ENCODE measurements at places on chromosomes 7 and 10.

- DNase-seq, result no peak
Observed at GRCh38 chr7:100071018-100071723, 10.4 kb downstream of the ZNF3 start.

DNA sequence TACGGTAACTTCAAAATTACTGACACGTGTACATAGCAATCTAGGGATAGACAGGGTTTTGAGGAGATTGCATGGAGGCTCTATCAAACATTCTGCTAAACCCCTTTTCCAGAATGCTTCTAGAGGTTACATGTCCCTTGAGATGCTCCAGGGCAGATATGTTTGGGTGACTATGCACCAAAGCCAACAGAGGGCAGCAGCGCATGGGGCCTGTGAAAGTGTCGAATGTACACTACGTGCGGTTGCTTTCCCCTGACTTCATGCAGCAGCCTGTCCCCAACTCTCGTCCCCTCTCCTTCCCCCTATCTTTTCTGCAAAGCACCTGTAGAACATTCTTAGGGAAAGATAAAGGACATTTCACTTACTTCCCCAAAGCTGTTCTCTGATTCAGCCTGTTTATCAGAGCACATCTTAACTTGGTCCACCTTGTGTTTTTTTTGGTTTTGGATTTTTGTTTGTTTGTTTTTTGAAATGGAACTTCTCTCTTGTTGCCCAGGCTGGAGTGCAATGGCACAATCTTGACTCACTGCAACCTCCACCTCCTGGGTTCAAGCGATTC is 90.2 kb downstream of the UBE3C start:
- DNase-seq, result no peak

DNA sequence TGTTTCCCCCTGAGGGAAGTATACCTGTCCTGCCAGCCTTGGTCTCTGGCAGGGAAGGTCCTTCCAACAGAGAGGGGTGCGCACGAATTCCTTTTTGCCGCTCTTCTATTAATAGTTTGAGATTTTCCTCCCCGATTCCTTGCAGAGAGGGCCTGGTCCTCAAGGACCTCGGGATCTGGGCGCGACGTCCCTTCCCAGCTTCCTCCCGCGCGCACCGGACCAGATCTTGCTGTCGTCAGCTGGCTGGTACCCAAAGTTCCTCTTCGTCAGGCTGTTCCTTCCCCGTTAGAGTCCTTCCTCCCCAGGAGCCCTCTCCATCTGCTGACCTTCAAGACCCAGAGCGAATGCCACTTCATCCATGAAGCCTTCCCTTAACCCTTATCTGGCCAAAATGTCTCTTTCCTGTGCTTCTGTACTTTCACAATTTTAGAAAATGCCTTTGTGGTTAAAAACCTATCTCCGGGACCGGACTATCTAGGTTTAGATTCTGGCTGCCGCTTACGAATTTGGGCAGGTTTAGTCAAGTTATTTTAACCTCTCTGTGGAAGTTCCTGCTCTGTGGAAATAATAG is 851 bp upstream of the GOT1 start:
- no peak for DNase-seq

GRCh38 chr7:40824461-40824860 is 689.7 kb downstream of the SUGCT start:
- no peak for DNase-seq

GRCh38 chr7:83486536-83486935 is 162.4 kb downstream of the SEMA3E start:
- DNase-seq, result no peak

DNA sequence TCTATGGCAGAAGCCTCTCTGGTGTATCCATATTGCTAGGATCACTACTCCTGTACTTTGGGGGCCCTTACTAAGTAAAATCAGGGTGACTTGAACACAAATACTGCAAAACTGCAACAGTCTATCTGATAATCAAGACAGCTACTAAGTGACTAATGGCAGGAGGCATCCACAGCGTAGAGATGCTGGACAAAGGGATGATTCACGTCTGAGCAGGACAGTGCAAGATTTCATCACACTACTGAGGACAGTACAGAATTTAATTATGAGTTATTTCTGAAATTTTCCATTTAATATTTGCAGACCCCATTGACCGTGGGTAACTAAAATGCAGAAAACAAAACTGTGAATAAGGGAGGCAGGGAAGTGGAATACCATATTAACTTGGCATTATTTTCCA is 10.4 kb downstream of the CUL2 start:
- no peak for DNase-seq

DNA sequence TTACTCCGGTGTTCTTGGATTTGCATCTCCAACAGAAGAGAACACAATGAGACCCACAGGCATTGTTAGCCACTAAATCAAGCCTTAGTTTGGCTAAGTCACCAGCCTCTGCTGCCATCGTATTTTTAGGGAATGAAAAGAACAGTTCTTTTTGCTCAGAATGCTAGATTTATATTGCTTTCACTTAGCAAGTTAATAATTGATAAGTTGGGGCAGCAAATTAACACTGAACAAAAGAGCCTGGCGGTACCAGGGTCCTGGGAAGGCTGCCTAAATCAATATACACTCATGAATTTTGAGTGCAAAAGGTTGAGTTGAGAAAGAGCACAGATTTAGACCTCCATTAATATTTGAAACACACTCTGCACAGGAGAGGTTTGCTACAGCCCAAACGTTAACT is 767.7 kb downstream of the TYW1 start:
- no peak for DNase-seq

DNA sequence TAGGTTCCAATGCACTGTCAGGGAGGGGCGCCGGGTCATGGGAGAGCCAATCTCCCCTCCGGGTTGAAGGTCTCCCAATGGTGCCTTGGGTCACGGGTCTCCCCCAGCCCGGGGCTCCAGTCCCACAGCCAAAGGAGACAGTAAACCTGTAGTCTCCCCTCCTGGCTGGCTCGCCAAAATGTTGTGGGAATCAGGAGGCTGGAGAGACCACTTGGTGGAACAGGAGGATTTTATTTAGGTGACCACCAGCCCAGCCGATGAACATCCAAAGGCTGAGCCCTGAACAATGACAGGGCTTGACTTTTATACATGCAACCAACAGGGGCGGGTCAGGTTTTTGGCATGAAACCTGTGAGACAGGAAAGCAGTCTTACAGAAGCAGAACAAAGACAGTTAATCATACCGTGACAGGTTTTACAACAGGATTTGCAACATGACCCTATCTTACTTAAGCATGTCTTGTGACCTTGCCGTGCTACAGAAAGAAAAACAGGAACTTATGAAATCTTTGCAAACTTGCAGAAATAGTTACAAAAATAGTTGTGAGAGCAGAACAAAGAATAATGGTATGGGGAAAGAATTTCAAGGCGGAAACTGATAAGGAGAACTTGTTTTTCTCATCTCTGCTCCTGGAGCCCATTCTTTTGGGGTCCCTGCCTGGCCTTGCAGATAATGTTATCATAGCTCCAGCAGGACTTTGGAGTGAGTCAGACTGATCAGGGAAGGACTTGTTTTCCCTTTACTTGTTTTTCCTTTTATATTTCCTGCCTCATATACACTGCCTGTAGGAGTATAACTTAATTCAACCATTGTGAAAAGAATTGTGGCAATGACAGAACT is 7.1 kb downstream of the ERV3-1 start:
- no peak for DNase-seq

GRCh38 chr7:9082203-9082602 is 648.8 kb downstream of the NXPH1 start:
- no peak for DNase-seq

DNA sequence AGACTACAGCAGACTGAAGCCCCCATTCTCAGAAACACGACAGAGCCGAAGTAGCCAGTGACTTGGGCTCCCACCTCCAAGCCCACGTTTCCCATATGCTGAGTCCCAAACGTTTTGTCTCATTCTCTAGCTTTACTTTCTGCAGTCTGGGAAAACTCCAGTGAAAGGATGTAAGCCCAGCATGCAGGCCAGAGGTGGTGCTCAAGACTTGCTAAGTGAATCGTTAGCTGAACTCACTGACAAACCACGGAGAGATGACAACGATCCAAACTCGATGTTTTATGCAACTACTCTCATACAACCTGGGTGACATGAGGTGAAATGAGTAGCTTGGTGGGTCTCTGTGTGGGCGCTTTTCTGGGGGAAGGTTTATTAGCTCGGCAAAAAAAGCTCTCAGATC is 731.8 kb downstream of the SUGCT start:
- no peak for DNase-seq

DNA sequence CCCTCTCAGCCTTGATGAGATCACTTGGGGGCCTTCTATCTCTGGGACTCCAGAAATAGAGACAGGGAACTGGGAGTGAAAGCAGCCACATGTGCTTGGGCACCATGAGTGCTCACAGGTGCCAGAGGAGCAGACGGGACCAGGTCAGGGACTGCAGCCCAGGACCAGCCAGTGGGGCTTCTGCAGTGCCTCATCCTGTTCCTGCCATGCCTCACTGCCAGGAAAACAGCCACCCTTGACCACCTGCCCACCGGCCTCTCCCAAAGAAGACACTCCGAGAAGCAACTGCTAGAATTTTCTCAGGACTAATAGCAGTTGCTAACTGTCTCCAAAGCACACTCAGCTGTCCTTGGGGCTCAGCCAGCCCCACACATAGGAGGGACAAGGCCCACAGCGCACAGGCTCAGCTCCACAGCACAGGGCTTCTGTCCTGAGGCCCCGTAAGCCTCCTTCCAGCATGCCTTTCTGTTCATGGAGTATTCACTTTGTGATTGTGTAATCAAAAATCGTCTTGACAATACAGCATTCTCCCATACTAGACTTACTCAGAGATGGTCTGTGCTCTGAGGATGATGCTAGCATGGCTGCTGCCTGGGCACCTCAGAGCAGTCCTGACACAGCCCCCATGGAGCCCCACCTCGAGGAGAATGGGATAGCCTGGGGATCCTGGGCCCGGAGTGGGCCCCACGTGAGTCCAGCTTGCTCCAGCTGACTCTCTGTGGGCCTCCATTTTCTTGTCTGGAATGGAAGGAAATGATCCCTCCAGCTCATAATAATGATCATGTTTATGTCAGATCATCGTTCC is 115.7 kb upstream of the RET start:
- no peak for DNase-seq

DNA sequence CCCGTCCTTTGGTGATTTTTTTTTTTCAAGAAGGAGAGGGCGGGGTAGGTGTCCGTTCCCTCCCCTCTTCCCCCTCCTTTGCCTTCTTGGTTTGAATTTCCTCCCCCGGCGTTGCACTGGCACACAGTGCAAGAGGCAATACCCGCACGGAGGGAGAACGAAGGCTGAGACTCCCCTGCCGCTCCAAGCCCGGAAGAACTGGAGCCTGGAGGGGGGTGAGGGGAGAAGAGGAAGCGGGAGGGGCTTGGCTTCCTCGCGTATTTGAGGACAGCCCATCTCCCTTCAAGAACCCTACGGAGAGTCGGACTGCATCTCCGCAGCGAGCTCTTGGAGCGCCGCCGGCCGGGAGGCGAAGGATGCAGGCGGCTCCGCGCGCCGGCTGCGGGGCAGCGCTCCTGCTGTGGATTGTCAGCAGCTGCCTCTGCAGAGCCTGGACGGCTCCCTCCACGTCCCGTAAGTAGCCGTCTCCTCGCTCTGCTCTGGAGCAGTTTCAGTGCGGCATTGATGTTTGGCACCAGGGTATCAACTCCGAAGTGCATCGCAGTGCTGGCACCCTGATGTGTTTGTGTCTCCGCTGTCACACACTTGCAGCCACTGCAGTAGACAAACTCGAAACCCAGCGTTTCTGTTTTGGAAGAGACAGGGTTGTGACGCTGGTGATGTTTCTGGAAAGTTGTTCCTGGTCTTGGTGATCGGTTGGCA is at the start of gene CNTNAP2:
TSS of gene CNTNAP2 (plus strand) at position 281 of the 702 bp plus-strand sequence. CDS start at position 357, 76 bp downstream.
- DNase-seq, result no peak

GRCh38 chr10:101018600-101019439 is 12.1 kb downstream of the PDZD7 start:
- DNase-seq, result no peak

- no peak for DNase-seq
Observed at GRCh38 chr10:103621783-103622125, 128.2 kb downstream of the NEURL1 start.

DNA sequence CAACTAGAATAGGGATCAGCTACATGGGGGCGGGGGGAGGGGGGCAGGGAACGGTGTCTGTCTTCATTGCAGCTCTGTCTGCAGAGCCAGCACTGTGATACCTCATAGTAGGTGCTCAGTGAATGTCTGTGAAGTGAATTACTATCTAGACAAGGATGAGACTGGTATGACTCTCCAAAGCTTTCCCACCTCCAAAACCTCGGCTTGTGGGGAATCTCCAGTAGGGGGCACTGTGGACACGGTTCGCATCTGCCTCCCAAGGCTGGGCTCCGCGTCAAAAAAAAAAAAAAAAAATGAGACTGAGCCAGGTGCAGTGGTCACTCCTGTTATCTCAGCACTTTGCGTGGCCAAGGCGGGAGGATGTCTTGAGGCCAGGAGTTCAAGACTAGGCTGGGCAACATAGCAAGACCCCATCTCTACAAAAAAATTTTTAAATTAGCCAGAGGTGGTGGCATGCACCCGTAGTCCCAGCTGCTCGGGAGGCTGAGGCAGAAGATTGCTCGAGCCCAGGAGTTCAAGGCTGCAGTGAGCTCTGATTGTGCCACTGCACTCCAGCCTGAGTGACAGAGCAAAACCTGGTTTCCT is 9.6 kb downstream of the TRIM56 start:
- DNase-seq, result no peak

GRCh38 chr10:29353305-29353704 is 64.4 kb downstream of the LYZL1 start:
- no peak for DNase-seq

DNA sequence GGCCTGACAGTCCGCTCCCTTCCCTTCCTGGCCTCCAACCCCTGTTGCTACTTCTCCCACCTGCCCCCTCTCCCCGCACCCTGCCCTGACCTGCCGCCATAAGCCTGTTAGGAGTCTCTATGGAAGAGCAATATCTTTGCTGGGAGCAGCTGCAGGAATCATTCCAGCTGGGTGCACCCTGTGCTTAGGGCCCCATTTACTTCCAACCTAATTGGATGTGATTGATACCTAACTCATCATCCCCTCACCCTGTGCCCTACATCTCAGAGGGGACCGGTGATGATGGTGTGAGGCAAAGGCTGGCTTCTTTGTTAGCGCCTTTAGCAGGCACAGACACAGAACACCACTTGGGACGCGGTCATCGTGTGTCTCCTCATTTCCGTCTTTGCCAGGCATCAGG is 80.0 kb upstream of the FAM180A start:
- no peak for DNase-seq

- DNase-seq, result no peak
Observed at GRCh38 chr7:36659172-36659516, 65.2 kb downstream of the AOAH start.

- DNase-seq, result no peak
Observed at GRCh38 chr7:11539853-11540252, 292.1 kb downstream of the THSD7A start.

Data from NK-92 treated with Interleukin-12 subunit alpha and Interleukin-12 subunit beta, amount 100 ng/mL, for 24 hours (cell line).